ENCODE measurements at places on chromosomes 6 and 20.
A peak's percentile ranks its signal among the peaks of the same experiment; 100 is the strongest.

GRCh38 chr6:45076217-45076930, 251.8 kb upstream of the RUNX2 start:
- peak; percentile 78 for DNase-seq

- no peak for DNase-seq
Observed at GRCh38 chr6:63864671-63865318, 229.2 kb downstream of the PHF3 start.

DNA sequence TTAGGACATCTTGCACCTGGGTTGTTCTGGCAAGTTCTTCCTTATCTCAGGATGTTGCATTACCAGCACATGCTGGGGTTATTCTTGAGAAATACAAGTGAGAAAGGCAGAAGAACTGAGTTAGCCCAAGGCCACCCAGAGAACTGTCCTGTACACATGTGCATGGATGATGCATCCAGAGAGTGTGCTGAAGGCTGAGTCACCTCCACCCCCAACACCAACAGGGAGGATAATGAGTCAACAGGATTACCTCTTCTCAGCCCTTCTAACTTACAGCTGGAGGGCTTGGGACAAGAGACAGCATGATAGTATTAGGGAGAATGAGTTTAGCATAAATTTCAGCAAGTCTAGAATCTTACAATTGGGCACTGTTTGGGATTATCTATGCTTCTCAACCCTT, 8.5 kb downstream of the SCGN start:
- DNase-seq, result no peak

DNA sequence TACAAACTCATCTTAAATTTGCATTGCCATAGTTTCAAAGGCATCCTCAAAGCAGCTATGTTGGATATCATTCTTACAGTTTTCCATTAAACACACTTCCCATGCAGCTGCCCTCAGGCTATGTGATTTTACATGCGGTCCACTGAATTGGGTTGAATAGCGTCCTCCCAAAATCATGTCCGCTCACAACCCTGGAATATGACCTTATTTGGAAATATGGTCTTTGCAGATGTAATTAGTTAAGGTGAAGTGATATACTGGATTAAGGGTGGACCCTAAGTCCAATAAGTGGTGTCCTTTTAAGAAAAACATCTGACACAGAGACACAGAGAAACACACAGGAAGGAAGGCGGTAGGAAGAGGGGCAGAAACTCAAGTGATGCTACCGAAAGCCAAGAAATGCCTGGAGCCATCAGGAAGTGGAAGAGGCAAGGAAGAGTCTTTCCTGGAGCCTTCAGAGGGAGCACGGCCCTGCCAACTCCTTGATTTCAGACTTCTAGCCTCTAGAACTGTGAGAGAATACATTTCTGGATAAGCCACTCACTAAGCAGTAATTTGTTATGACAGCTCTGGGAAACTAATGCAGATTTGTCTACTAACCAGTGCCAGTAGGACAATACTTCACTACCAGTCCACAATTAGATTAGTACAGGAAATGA, 42.7 kb upstream of the NHSL1 start:
- DNase-seq, result peak; percentile 87

DNA sequence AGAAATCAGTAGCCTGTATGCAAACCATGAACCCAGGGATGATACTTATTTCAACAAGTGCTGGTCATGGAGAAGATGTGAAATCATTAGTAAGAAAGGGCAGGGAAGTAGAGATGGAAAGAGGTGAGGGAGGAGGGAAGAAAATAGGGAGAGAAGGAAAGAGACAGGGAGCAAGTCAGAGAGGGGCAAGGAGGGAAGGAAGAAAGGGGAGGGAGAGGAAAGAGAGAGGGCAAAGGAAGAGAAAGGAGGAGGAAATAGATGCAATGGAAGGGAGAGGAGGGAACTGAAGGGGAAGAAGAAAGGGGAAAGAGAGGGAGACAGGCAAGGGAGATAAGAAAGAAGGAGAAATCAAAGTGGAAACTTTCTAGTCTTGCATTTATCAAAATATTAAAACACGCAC, 195.1 kb downstream of the KIF16B start:
- DNase-seq, result no peak

GRCh38 chr20:58374027-58374850, 14.8 kb upstream of the VAPB start:
- no peak for DNase-seq

- no peak for DNase-seq
Observed at GRCh38 chr6:158257781-158258180, 54.5 kb upstream of the TULP4 start.

Measured in SK-N-MC (cell line).